ENCODE measurements at places on chromosomes 7 and 10.

DNA sequence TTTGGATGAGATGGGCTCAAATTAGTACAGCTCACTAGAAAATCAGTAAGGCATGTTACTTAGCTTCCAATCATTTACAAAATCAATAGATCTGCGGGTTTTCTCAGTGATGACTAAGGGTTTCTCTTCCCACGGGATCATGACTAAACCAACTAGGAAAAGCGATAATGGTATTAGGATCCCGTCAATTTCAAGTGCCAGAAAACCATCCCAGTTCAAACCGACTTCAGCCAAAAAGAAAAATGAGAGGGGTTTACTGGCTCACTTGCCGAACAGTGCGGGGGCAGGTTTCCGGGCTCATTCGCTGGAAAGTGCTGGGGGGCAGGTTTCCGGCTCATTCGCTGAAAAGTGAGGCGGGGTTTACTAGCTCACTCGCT lies 62.1 kb upstream of the LYZL2 start:
- no peak for DNase-seq

- no peak for DNase-seq
These were observed 15.3 kb downstream of the PTTG1IP2 start for GRCh38 chr7:90484706-90485105.

GRCh38 chr7:132455378-132455777 lies 120.9 kb downstream of the PLXNA4 start:
- peak; percentile 67 for DNase-seq

DNA sequence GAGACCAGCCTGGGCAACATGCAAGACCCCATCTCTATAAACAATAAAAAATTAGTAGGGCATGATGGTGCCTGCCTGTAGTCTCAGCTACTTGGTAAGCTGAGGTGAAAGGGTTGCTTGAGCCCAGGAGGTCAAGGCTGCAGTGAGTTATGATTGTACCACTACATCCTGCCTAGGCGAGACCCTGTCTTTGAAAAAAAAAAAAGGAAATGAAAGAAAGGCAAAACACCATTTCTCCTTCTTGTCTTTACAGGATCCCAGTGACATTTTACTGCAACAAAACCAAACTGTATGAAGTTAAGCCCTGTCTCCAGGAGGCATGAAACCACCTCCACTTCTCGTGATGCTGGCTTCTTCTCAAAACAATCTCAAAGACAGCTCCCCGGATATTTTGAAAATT lies 29.9 kb upstream of the PBLD start:
- no peak for DNase-seq

DNA sequence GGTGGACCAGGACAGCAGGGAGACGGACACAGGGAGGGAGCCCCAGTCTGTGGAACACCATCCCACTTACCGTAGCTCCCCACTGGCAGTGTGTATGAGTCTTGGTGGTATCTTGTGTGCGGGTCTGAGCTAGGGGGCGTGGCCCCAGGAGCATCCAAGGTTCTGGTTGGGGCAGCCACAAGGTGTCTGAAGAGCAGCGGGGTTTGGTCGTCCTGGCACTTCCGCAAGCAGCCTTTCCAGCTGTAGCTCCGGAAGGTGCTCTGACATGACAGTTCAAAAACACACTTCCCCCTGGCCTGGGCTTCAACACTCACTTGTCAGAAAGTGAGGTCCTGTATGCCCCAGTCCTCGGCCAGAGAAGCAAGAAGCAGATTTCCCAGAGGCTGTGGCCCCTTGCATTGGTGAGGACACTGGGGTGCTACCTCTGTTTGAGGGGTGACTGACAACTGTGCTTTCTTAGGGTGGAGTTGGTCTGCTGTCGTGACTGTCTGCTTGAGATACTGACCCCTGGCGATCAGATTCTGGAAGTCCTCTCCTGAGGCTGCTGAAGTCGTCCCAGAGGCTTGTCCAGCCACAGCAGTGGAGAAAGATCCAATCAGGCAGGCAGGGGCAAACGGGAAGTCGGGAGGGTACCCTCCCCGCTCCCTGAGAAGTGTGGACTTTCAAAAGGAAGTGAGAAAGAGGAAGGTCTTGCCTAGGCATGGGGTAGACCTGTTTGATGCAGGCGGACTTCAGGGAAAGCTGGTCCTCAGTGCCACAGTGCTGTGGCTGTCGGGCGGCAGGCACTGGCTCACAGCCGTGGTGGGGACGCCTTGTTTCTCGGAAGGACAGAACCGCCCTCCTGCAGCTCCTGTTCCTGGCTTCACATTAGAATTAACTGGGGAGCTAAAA lies 51.4 kb upstream of the PFKFB3 start:
- DNase-seq, result peak; percentile 76

GRCh38 chr10:116960066-116960776 lies 44.8 kb downstream of the SHTN1 start:
- DNase-seq, result no peak

GRCh38 chr7:103843689-103844480 lies 145.6 kb downstream of the RELN start:
- no peak for DNase-seq

DNA sequence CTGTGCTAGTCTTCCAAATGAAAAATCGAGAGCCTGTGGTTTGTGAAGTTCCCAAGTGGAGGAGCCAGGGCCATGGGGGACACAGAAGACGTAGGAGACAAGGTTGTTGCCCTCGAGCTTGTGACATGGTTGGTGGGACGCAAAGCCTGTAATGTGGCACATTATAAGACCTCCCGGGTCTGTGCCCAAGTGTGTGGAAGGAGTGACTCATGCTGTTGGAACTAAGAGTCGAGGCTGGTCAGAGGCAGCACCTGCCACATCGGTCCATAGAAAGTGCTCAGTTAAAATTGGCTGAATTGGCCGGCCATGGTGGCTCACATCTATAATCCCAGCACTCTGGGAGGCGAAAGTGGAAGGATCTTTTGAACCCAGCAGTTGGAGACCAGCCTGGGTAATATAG lies 27.0 kb upstream of the PODXL start:
- no peak for DNase-seq

Data from activated CD8-positive, alpha-beta memory T cell treated with anti-CD3 and anti-CD28 coated beads for 24 hours (primary cell).